ENCODE measurements at places on chromosomes 2 and 18.

- DNase-seq, result peak; percentile 23
Observed at GRCh38 chr2:24429197-24430074, 61.6 kb upstream of the NCOA1 start.

GRCh38 chr2:3170792-3171455 is 206.7 kb downstream of the EIPR1 start:
- no peak for DNase-seq

DNA sequence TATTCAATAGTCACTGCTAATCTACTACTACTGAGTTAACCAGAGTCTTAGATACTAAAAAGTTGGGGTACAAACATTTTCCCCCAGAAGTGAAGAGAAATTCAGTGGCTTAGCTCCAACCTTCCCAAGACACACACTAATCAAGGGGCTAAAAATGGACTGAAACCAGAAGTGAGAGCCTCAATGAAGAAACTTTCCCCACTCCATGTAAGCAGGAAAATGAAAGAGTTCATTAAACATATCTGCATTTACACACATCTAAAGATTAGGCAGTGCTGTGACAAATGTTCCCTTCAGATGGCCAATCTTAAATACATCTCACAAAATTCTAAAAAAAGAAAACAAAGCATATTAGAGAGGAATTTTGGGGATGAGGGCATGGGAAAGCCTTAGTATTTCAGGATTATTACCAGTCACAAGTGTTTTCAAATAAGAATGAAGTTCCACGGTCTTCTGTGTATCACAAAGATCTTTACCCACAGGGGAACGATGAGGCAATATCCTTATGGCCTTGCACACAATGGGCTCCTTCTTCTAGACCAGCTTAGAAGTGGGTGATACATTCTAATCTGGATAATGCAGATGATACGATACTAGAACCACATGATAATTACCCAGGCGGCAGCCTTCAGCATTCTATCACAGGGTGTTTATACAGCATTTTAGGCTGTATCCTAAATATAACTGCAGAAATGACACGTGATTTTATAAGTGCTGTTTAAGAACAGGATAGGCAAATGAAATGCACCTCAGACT is 17.1 kb downstream of the ANKRD44 start:
- DNase-seq, result no peak

DNA sequence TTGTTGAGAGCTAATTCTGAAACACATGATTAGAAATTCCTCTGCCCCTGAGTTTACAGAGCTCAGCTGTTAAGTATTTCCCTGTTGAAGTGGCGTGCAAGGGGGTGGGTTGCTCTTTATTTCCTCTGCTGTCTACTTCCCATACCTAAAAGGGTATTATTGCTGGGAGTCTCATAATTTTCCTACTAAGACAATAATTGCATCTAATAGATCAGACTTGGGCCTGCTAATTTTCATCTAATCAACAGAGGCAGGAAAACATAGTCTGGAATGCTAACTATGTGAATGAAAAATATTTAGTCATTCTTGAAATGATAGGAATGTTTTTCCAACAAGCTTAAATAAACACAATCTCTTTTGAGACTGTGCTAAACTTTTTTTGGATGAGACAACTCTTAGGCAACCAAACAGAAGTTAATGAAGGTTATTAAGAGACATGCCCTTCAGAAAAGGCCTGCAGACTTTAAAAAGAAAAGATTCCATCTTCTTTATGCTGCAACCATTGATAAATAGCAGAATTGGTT is 111.4 kb downstream of the FEZ2 start:
- no peak for DNase-seq

DNA sequence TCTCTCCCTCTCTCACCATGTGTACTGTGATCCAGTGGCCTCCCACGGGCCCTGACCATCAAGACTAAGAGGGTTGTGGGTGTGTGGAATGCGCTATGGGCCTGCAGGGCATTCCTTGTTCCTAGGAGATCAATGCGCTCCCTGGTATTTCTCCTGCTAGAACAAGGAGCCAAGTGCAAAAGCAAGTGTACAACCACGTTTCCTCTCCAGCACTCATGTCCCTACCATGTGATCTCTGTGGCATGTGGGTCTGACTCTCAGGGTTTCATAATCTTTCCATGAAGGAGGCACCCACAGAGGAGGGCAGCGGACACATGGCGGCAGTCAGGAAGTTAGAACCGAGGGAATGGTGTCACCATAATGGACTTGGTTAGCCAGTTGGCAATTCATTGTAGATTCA is 91.4 kb downstream of the MAPK4 start:
- DNase-seq, result no peak

DNA sequence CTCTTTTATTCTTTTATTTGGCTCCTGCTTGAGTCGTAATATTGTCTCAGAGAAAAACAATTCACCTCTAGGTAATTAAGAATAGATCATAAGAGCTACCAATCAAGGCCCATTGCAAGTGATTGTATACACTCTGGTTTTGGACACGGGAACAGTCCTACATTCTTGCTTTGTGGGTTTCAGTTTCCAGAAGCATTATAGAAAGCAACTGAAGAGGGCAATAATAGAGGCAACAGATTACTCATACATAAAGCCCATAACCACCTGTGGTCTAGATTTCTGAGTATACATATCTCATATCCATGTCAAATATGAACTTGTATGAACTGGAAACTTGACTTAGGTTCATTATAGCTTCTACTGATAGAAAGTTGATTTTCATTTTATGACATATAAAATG is 65.4 kb downstream of the DIS3L2 start:
- no peak for DNase-seq

DNA sequence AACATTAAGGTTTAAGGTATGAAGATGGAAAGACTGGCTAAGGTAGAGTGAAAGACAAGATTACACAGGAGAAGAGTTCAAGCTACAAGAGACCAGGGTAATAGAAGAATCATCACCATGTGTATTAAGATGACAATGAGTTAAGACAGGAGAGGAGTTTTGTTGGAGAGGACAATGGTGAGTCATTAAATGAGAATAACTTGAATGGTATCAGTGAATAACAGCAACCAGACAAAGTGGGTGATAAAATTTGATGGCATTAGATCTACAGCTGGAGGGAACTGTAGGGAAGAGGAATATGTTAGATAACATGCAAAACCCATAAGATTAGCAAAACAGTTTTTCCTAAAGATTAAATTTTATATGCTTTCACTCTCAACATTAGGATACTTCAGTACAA is 18.8 kb upstream of the ENOSF1 start:
- no peak for DNase-seq

GRCh38 chr2:166234112-166234846 is 106.5 kb upstream of the SCN1A start:
- DNase-seq, result no peak

GRCh38 chr18:68179811-68180210 is 535.1 kb downstream of the TMX3 start:
- no peak for DNase-seq

Measured in NCI-H2227 treated with DMSO at 0.1 percent for 48 hours (cell line).